ENCODE measurements at places on chromosomes 7 and 10.
A peak's percentile ranks its signal among the peaks of the same experiment; 100 is the strongest.

DNA sequence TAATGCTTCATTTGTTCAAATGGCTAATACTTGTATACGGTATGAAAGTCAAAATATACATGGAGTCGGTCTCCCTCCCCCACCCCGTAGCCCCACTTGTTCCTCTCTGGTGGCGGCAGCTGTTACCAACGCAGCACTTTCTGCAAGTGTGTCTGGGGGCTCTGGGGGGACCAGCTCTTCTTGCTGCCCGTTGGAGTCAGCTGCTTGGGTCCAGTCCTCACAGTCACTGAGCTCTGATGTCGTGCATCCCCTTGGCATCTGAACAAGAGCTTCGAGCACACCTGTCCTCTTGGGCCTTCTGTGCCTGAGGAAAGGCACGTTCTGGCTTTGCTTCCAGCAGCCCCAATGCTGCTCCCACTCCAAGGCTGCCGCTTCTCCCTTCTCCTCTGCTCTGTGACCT is 493.1 kb downstream of the PLXNA4 start:
- no peak for DNase-seq

DNA sequence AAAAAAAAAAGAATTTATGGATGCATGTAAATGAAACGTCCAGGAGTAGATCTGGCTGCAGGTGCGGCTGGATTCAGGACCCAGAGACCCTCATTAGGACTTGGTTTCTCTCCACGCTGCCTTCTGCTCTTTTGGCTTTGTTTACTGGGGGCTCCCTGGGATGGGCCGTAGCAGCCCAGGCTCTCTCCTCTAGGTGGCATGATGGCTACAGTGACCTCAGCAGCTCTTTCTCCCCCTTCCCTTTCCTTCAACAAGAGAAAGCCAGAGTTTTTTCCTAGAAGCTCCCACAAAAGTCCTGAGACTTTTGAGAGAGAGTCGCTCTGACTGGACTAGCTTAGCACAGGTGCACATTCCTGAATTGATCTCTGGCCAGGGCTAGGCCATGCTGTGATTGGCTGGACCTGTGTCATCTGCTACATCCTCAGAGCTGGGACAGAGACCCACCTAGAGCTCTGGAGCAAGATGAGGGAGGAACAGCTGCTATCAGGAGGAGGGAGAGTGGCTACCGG is 67.8 kb upstream of the PDCD4 start:
- DNase-seq = peak; percentile 52

DNA sequence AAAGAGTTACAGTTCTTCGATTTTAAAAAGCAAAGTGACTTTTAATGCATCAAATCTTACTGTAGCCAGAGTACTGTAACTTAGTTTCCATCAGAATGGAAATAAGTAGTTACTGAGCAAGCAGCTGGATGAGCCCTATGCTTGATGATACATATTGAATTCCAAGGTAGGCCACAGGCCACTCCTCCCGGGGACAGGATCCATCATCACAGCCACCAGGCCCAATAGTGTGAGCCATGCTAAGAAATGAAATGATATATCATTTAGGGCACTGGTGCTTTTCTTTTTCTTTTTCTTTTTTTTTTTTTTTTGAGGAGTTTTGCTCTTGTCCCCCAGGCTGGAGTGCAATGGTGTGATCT is 42.9 kb upstream of the TOMM7 start:
- no peak for DNase-seq

GRCh38 chr10:103395754-103396066 is 565 bp downstream of the ATP5MK start:
- peak; percentile 56 for DNase-seq

DNA sequence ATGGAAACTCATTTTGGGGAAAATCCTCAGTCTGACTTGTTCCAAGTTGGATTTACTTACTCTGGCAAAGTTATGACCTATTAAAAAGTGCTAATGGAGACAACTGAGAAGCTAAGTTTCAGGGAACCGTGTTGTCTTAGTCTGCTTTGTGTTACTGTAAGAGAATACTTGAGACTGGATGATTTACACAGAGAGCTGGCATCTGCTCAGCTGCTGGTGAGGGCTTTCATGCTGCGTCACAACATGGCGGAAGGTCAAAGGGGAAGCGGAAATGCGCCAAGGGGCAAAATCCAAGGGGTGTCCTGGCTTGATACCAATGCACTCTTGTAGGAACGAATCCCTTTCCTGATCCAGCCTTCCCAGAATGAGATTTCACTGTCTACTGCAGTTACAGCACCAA is 46.4 kb downstream of the MTURN start:
- DNase-seq = no peak

- no peak for DNase-seq
Observed at GRCh38 chr10:125961743-125962142, 65.4 kb downstream of the FANK1 start.

- no peak for DNase-seq
Observed at GRCh38 chr10:43872644-43873043, 224.0 kb upstream of the ZNF32 start.

GRCh38 chr7:79882922-79883321 is 251.7 kb upstream of the GNAI1 start:
- no peak for DNase-seq

DNA sequence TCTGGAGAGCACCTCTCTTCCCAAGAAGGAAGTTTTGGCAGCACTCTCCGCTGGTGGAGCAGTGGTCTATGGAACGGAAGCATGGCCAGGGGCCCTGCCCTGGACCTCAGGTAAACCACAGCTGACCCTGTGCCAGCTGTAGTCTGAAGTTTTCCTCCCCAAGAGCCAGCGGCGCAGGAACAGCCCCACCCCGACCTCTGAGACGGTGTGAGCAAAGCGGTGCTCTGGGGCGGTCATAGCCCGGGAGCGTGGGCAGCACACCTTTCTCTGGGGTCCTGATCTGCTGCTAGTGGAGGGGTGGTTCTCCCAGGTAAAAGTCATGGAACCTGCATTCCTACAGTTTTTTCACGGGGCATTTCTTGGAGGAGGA is 52.6 kb downstream of the TSPAN15 start:
- DNase-seq = no peak

GRCh38 chr10:306007-306674 is 170.9 kb downstream of the ZMYND11 start:
- DNase-seq = no peak

DNA sequence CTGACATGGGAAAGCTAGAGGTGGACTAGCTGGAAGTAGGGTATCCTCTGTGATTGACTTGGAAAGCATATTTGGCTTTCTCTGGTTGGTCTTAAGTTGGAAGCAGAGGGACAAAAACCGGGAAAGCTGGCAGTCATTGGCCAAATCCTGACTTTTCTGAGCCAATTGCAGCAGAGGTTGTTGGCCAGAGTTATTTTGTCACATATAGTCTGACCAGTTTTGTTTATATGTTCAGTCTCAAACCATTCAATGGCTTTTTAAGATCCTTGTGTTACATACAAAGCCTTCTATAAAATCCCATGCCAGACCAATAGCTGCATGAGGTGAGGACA is 6.3 kb downstream of the CFAP69 start:
- no peak for DNase-seq

DNA sequence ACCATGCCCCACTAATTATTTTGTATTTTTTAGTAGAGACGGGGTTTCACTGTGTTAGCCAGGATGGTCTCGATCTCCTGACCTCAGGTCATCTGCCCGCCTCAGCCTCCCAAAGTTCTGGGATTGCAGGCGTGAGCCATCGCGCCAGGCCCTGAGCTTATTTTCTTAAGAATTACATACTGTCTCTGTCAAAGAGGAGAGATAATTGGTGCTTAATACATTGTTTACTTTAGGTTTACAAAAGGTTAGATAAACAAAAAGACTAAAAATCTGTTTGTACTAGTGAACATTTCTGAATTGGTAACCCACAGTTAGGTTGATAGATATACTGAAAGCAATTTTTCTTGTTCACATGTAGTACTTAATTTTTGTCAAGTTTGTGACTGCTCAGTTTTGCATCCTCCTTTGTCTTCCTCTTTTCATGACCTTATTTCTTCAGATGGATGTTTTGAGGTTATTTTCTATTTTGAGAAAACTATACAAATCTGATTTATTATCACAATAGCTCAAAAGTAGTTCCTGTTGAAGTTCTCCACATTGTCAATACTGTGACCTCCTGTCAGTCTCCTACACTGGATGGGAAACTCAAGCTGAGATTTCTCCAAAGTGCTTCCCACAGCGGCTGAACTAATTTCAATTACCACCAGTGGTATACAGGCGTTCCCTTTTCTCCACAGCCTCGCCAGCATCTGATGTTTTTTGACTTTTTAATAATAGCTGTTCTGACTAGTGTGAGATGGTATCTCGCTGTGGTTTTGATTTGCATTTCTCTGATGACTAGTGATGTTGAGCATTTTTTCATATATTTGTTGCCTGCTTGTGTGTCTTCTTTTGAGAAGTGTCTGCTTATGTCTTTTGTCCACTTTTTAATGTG is 22.5 kb downstream of the HHEX start:
- no peak for DNase-seq

GRCh38 chr7:780081-780480 is 52.2 kb upstream of the SUN1 start:
- no peak for DNase-seq

- no peak for DNase-seq
Observed at GRCh38 chr7:133746305-133746704, 380.8 kb upstream of the LRGUK start.

GRCh38 chr10:71429929-71430328 is 33.2 kb downstream of the CDH23 start:
- no peak for DNase-seq

- no peak for DNase-seq
Observed at GRCh38 chr10:110017907-110018306, 10.1 kb downstream of the ADD3 start.

DNA sequence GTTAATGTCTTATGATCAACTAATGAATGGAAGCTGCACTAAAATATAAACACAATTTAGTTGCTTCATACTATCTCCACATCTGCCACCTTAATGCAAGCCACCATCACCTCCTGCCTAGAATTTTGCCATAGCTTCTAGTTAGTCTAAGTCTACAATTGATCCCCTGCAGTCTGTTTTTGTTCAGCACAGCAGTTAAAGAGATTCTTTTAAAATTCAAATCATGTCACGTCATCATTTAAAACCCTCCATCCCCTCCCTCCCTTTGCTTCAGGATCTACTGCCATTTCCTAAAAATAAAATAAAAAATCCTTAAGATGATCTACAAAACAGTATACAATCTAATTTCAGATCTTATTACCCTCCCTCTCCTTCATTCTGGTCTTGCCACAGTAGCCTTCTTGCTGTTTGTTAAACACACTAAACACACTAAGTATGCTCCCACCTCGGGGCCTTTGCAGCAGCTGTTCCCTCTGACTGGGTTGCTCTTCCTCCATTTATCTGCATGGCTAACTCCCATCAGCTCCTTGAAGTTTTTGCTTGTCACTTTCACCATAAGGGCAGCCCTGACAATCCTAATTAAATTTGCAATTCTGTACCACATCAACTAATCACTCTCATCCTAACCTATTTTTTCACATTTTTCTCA is 97.0 kb upstream of the FOXP2 start:
- DNase-seq = no peak

DNA sequence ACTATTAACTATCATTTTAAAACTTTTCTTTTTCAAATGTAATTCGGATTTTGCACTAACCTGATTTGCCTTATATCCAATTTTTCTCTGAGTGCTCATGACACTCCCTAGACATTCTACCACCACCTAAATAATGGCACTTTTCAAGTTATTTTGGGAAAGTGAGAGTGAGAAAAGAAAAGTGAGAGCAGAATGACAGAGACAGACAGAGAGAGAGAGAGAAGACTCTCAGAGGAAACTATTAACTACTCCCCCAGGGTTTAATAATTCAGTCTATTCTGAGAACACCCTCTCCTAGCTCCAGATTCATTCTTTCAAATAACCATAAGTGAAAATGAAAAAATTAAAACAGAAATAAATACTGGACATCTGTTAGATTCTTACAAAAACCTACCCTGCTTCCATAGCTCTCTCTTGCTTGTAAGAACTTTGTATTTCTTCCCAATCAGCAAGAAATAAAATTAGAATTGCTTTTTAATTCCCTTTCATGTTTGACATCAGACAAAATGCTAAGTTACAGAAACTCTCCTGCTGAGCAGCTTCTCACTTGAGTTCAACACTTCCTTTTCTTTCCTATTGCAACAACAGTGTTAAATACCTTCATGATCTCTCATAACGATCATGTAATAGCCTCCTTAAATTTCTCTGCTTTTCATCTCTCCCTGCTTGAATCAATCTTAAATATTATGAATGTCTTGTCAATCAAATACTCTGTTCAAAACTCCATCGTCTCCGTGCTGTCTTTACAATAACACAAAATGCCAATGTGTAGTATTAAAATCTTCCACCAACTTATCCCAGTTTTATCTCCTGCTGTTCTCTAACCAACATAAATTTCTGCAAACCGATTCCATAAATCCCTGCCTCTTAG is 191.7 kb downstream of the SEMA3E start:
- no peak for DNase-seq

DNA sequence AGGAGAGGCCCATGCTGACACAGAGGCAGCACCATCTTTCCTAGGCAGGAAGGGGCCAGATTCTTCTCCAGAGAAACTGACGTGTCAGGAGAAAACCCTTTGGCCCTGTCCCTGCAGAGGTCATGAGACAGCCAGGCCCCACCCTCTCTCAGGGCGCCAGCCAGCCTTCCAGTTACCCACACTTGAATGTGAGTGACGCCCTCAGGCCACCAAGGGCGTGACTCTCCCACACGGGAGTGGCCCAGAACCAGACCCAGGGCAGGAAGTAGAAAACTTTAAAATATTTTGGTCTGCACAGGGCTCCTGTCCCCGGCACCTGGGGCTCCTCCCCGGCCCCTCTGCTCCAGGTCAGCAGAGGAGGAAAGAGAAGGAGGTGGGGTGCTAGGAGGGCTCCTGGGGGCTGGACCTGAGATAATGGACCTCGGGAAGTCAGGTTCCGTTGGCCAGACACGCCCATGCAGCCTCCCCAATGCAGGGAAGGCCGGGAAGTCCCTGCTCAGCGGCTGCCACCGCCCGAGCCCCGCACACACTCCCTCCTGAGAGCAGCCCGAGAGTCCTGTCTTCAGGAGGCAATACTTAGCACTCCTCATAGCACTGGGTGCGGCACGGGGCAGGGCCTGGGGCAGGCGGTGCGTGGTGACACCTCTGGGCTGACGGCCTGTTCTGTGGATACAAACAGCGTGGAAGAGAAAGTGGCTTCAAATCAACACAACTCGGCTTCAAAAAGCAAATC is 67.0 kb upstream of the CFAP46 start:
- DNase-seq = no peak

GRCh38 chr7:110001254-110001938 is 1089.5 kb upstream of the LRRN3 start:
- no peak for DNase-seq

- no peak for DNase-seq
Observed at GRCh38 chr7:31835471-31835870, 148.5 kb downstream of the PPP1R17 start.

DNA sequence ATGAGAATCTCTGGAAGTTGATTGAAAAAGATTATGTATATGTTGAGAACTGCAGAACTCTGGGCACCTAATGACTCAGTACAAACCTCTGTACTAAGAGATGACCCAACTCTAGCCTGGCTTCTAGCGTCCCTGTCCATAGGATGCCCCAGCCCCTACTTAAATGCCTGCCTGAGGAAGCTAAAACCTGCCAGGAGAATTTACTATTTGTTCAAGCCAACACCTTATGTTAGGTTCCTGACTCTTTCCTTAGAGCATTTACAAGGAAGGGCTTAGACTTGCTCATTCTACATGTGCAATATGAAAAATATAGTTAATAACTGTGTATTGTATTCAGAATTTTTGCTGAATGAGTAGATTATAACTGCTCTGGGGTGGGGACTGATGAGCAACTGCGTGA is 37.5 kb upstream of the AOAH start:
- DNase-seq = no peak
